ENCODE measurements at places on chromosomes 2 and 18.

DNA sequence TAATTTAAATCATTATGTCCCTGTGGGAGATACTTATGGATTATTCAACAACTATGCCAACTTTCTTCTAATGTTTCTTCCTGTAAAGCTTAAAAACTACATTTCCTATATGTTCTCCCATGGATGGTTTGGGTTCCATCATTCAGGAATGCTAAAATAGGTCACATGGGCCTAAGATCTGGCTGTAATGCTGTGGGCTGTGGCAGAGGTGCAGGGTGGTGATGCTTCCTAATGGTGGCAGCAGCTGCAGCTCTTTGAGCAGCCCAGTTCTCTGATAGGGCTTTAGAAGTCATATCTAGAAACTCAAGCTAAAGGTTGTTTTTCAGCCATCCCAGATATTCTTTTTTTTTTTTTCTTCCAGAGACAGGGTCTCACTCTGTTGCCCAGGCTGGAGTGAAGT, 266.1 kb downstream of the ZNF385B start:
- DNase-seq, result no peak

DNA sequence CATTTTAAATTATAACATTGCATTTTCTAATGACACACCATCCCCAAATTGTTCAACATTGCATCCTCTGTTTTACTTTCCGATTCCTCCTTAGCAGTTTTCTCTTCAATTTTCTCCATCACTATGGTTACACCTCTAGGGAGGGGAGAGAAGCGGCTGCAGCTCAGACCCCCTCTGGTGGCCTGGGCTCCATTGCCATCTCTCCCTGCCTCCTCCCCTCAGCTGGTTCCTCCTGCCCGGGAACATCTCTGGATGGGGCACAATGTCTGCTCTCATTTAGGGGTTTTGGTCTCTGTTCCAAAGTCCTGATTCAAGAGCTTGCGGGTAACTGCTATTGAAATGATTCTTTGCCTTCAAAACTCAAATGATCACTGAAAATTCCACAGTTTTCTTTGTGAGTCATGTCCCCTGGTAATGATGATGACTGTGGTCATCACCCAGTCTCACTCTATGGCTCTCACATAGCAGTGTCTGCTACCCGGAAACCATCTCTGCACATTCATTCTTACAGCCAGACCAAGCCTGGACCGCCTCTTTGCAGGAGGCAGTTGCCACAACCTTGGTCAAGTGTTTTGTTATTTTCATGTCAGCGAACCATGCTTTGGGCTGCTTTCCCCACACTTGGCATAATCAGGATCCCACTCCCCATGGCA, 263.9 kb downstream of the ALPK2 start:
- DNase-seq, result no peak

DNA sequence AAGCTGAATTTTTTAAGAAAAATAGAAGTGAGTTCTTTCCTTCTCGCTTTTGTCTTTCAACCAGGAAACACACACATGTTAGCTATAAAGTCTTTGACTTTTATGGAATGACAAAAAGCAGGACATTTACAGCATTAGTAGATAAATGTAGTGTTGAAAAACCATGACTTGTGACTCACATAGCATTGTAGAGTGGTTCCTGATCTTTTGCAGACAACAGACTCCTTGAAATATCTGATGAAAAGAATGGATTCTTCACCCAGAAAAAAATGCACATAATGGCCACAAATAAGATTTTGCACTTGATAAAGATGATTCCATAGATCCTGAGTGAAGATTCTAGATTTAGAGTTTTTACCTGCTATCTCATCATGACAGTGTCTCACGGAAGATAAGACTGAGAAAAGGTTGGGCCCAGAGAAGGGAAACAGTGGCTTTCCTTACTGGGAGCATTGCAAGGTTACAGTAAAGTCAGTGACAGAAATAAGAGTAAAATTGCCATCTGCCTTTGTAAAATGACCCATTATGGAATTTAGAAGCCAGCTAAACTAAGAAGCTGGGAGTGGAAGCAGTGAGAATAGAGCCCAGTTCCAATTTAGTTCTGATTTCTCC, 14.0 kb downstream of the SMARCAL1 start:
- peak; percentile 10 for DNase-seq

DNA sequence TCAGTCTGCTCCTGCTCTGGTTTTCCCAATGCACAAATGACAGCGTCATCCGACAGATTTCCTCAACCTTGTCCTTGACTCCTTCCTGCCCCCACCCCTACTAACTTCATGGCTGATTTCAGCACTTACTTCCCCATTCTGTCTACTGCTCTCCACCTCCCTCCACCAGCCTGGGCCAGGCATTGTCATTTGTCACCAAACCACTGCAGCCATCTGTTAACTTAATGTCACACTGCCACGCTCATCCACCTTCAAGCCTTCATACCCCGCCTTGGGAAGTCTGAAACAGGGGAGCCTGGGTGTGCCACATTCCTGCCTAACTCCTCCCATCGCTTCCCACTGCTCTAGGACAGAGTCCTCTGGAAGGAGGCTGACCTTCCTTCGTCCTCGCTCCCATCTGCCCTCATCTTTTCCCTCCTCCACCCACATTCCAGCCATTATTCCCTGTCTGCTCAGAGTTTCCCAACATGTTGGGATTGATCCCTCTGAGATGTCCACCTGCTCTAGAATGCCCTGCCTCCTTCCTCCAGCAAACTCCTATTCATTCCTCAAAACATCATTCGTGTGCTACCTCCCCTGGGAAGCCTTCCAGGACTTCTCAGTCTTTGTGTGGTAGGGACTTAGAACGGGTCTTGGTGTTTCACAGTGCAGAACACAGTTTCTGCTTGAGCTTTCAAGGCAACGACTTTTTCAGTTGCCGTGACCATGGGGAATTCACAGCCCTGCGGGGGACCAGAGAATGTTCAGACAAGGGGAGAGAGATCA, 42.2 kb upstream of the SMAD7 start:
- DNase-seq, result no peak

GRCh38 chr2:47014564-47015051, 99.0 kb upstream of the MCFD2 start:
- DNase-seq, result no peak

- peak; percentile 28 for DNase-seq
These were observed 11.0 kb downstream of the ANKRD12 start for GRCh38 chr18:9147440-9148202.

DNA sequence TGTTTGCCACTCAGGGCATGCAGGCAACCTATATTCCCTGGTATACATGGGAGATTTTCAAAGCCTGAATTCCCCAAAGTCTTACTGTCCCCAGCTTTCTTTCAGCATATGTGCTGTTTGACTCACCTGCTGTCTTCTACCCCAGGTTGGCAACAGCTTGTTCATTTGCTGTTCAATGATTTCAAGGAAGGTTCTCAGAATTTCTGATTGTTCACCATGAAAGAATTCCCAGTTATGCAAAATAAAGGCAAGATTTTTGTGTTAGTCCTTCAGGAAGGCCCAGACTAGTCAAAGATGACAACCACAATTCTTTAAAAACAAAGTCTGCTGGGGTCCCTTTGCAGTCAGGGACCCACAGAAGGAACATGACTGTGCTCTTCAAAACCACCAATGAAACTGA, 1057.8 kb upstream of the CDH2 start:
- no peak for DNase-seq

DNA sequence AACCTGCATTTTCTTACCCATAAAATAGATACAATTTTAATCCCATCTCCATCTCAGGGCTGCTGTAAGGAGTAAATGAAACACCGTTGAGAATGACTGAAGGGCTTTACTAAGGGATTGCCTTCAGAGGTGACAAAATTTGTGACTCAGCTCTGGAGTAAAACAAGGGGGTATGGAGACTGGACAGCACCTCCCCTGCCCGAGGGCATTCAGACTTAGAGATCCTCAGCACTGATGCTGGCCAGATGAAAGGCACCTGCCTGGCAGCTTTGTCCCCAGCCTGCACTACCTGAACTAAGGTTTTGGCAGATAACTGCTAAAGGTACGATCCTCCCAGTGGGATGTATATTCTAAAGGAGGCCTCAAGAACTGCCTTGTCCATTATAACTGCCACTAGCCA, 105.9 kb upstream of the STPG4 start:
- DNase-seq, result no peak

DNA sequence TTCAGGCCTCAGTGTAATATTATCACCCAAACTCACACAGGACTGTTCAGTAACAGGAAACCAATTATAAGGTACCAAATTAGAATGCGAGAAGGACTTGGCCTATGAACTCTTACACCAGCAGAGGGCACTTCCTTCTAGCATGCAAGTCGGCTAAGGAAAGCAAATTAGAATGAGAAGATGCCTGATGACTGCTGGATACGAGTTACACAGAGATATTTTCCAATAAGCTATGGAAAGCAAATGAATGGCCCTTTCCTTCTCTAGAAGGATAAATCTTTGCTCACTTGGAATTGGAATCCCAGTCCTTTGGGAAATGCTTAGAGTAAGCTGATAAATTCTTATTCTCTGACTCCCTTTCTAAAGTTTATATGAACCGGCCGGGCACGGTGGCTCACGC, 109.8 kb downstream of the AP1S3 start:
- no peak for DNase-seq

GRCh38 chr2:80461505-80462197, 157.1 kb upstream of the LRRTM1 start:
- no peak for DNase-seq

- DNase-seq, result no peak
These were observed 1073.1 kb upstream of the FANCL start for GRCh38 chr2:59314031-59314766.

DNA sequence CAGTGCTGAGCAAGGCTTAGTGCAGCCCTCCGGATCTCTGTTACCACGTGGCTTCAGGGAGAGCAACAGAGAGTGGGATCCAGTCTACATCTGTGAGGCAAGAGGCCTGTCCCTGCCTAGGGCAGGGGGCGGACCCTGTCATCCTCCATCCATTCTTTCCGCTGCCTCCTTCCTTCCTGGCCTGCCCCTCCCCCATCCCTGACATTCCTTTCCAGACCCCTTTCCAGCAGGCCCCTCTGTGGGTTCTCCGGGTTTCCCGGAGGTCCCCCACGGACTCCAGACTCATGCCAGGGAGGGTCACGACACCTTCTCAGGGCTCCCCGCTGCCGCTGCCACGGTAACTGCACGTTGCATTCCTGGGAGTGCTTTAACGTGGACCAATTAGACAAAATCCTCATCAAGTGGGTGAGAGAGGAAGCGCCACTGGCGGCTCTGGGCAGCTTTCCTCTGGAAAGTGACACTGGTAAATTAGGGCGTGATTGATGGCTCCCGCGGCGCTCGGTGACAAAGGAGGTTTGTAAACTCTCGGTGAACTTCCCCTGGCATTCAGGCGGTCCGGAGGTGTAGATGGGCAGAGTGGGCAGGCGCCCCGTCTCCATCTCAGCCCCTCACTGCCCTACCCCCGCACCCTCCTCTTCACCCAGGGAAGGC, 11.4 kb downstream of the ATOH8 start:
- no peak for DNase-seq

DNA sequence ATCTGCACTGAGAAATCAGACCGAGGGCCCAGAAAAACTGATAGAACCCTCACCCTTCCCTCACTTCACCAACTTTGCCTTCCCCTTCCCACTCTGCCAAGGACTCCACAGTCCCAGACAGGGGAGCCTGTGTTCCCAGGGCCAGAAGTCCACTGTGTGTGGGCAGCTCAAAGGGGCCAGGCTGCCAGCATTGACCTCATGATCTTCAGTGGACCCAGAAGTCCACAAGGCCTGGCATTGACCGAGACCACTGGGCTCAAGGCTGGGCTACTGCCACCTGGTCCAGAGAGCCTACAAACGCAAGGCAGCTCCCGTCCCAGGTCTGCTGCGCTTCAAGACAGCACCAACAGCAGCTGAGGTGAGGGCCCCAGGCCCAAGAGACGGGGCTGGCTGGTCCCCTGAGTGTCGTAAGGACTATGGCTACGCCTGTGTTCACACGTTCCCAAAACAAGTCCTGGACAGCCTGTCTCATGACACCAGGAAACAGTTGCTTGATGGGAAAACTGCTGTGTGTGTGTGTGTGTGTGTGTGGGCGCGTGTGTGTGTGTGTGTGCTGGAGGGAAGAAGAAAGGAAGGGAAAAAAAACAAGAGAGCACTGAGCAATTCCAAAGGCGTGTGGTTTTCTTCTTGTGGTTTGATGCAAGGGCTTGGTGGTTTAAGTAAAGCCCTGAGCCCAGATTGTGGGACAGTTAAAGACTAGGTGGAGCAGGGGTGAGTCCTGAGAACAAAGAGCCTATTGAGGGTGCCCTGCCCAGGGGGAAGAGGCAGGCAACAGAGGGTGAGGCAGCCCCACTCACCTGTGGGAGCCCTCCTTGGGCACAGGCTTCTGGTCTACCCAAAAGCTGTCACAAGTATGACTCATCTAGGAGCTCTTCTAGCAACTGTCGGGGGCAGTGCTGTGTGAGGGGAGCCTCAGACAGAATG, 46.6 kb upstream of the ZBTB7C start:
- peak; percentile 85 for DNase-seq

DNA sequence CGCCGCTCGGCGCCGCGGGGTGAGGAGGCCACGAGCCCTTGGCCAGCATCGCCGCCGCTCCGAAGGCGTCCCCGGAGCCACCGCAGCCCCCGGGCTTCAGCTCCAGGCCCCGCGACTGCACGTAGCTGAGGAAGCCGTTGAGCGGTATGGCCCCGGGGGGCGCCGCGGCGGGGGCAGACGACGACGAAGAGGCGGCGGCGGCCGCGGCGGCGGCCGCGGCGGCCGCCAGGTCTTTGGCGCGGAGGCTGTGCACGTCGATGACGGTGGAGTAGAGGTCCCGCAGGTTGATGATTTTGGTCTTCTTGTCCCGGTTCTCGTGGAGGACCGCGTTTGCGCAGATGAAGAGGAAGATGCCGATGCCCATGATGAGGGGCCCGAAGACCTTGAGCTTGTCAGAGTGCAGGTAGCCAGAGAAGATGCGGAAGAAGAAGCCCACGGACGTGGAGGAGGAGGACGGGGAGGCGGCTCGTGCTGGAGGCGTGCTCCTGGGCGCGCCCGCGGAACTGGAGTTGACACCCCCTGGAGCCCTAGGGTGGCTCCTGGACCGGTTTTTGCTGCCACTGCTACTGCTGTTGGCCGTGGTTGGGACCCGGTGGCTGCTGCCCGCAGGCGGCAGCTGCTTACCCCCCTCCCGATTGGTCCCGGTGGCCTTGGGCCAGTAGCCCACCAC, 4.0 kb downstream of the TMEM200C start:
- DNase-seq, result no peak

DNA sequence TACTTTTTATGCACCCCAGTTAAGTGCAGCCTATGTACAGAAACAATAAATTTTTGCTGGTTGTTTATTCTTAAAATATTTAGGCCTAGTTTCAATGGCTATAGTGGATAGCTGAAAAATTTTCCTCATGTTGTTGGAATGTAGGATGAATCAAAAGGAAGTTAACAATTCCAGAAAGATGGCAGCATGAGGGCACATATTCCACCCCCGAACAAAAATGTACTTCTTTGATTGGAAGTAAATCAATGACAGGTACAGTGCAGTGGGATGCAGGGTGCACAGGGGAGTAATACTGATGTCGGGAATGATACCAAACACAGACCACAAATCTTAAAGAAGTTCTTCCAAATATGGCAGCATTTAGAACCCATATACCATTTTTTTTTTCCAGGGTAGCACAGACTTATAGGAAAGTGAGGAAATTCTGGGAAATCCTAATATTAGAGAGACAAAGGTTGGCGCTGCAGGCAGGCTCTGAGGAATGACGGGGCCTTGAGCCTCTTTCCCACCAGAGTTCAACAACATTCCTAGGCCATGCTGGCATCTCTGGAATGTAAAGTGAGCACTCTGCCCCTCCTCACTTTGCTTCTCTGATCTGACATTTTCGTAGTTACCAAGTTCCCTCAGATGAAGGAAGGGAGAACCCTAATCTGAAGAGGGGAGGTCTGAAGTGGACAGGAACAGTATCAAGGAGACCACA, 36.6 kb upstream of the IKZF2 start:
- peak; percentile 51 for DNase-seq

- DNase-seq, result no peak
These were observed 132.6 kb downstream of the MAP2 start for GRCh38 chr2:209556354-209556961.

Data from AG04449 (cell line).